ENCODE measurements at places on chromosomes 12 and 14.

GRCh38 chr14:100325231-100325632, 2.1 kb downstream of the SLC25A47 start:
- no peak for DNase-seq

DNA sequence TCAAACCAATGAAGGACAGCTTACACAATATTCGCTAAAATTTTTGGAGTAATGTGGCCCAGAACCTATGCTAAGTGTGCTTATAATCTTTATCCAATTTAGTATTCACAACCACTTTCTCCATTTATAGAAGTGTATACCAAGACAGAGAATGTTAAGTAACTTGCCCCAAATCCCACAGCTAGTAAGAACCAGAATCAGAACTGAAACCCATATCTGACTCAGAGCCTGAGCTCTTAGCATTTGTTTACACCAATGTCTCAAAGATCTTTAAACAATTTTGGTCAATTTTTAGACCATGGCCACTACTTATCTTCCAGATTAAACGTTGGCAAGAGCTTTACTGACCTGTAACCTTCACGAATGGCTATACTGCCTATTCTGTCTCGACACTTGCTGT, 53.0 kb downstream of the PAPLN start:
- DNase-seq = no peak

DNA sequence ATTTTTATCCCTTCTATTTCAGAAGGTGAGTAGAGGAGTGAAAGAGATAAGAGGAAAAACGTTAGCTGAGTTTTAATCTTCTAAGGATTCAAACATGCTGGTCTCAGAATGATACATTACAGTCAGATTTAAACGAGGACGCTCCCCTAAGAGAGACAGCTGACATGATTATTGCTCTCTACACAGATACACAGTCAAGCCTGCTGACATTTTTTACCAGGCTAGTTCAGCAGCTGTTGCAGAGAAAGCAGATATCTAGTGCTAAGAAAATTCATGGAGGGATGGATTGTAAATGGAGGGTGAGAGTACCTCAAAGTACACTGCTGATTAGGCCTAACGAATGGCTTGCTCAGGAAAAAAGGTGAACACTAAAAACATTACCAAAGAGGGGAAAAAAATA, 31.9 kb upstream of the SOS2 start:
- no peak for DNase-seq

DNA sequence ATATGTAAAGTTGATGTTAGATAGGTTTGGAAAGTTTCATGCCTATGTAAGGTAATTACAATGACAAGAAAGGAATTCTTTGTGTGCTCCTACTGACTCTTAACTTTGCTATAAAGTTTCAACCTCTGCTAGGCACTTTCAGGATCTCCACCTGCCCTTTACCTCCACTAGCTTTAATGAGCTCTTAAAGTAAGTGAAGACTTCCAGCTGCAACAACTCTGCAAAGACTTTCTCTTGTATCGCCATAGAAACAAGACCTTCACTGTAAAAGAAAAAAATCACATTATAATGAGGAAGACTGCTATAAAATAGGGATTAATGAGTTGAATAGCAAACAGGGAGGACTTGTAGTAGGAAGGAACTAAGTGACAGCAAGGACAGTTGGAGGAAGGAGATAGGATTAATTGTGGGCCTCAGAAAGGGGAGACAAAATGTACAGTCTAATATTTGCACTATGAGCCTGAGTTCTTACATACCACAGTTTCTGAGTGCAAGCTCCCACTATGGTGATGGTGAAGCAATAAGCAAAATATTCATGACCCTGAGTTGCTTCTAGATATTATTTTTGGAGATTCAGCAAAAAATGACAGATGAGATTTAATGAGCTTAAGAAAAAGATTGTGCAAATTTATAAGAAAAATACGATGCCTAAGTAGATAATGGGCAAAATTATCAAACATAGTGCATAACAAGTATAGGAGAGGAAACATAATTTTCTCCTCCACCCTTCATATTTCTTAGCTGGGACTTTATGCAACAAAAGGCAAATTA, 66.7 kb downstream of the DHRS2 start:
- DNase-seq = no peak

- DNase-seq = no peak
Measured at GRCh38 chr14:99593971-99594841, 9.8 kb downstream of the CCDC85C start.

DNA sequence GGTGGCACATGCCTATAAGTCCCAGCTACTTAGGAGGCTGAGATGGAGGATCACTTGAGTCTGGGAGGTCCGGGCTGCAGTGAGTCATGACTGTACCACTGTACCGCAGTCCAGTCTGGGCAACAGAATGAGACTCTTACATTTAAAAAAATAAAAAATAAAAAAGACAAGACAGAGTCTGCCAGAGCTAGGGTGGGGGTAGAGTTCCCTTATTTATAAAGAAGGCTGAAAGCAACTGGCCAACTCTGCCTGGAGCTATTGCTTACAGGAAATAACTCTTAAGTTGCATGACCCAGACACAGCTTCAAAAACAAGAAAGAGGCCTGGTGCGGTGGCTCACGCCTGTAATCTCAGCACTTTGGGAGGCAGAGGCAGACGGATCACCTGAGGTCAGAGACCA, 31.5 kb downstream of the NUMB start:
- DNase-seq = no peak

DNA sequence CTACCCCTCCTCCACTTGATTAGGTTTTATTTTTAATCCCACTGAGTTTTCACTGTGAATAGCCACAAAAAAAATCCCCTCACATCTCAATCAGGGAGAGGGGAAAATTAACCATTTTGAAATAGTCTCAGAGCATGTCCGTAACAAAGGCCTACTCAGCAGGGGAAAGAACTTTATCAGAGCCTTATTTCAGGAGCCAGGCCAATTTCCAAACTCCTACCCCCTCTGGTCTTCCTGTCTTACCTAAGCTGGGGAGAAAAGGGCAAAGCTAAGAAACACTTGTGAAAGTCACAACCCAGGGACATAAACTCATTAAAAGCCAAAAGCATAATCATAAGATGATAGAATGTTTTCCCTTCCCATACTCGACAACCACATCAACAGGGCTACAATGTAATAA, 260.3 kb upstream of the DIO3 start:
- DNase-seq = no peak

GRCh38 chr12:57539134-57539768, 7.7 kb downstream of the DCTN2 start:
- no peak for DNase-seq

- no peak for DNase-seq
Measured at GRCh38 chr12:79121486-79121885, 256.9 kb downstream of the SYT1 start.

GRCh38 chr12:64082116-64082515, 140.0 kb downstream of the KICS2 start:
- DNase-seq = no peak

DNA sequence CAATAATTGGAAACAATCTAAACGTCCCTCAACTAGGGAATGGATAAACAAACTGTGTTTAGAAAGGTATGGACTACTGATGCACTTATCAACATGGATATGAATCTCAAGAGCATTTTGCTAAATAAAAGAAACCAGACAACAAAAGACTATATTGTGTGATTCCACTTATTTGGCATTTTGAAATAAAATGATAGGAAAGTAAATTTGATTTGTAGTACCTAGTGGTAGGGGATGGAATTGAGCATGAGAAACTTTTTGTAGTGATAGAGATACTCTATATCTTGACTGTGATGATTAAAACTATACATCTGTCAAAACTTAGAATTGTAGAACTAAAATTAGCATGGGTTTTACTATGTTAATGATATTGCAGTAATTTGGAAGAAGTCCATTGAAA, 87.1 kb downstream of the ARID2 start:
- no peak for DNase-seq

GRCh38 chr12:4059898-4060568, 186.8 kb upstream of the PARP11 start:
- no peak for DNase-seq

- no peak for DNase-seq
Measured at GRCh38 chr12:101116911-101117310, 93.1 kb downstream of the SLC5A8 start.

DNA sequence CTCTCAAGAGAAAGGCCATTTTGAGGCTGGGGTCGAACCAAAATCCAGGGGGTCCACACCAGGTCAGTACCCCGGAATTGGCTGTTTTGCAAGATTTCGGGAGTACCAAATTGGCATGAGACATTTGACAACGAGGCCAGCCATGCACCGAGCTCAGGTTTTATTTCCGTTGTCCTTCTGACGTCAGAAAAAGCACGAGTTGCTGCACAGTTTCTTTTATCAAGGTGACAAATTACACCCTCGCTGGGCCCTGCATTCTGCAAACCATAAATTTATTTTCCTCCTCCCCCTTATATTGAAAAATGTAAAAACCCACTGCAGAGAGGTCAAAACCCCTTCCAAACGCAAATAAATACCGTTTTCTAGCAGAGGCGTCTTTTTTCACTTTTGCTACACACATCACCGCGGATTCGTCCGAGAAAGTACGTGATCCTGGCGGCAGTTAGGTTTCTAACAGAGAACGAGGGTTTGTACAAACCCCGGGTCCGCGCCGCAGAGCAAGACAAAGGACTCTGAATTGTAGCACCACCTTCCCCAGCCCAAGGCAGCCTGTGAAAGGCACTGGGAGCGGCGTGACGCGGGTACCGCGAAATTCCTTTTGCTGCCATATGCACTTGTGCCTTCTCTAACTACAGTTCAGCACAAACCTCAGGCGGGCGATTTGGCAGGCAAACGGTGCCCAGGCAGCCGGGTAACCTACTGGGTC, 1.8 kb downstream of the SLC38A1 start:
- DNase-seq = peak; percentile 62

GRCh38 chr12:23758608-23759007, 190.9 kb downstream of the SOX5 start:
- no peak for DNase-seq

DNA sequence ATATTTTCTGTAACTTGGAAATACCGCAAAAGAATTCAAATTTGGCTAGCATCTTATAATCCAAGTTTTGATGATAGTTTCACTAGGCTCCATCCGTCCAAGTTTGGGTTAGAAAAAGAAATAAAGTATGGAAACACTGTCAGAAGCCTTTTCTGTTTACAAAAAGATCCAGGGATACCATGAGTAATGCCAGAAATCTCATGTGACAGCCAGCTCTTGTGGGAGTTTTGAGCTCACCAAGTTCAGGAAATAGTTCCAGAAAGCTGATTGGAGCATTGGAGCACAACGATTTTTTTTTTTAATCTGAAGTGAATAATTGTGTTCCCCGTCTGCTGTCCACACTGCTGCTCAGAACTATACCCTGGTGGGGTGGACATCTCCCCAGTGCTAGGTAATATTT, 229.7 kb upstream of the NPAS3 start:
- DNase-seq = no peak

DNA sequence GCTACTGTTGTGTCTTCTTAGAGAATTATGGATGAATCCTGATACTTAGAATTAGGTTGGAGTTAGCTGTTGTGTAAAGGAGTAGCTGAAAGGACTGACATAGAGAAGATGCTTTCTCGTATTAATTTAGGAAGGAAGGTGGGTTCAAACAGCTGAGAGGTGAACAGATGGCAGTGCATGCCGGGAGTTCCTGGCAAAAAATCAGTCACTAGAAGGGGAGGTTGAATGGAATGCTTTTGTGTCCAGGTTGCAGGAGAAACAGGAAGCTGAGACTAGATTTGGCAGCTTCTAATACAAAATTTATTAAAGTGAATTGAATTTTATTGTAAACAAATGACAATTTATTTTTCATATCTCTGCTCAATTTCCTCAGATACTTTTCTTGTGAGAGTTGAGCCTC, 70.8 kb downstream of the BTG1 start:
- DNase-seq = no peak

DNA sequence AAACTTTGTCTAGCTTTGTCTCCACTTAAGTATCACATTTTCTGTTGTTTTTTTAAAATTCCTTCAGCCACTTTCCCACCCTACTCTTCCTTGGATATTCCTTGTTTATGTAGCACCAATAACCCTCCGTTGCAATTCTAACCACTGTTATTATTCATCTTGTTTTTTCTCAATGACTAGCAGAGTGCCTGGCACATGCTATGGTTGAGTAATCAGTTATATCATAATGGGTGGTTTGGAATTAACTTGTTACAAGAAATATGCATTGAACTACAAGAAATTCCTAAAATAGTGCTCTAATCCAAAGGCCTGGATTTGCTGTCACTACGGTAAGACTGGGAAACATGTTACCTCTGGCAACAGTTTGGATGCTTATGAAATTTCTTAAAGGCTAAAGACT, 756.6 kb downstream of the NOVA1 start:
- no peak for DNase-seq

DNA sequence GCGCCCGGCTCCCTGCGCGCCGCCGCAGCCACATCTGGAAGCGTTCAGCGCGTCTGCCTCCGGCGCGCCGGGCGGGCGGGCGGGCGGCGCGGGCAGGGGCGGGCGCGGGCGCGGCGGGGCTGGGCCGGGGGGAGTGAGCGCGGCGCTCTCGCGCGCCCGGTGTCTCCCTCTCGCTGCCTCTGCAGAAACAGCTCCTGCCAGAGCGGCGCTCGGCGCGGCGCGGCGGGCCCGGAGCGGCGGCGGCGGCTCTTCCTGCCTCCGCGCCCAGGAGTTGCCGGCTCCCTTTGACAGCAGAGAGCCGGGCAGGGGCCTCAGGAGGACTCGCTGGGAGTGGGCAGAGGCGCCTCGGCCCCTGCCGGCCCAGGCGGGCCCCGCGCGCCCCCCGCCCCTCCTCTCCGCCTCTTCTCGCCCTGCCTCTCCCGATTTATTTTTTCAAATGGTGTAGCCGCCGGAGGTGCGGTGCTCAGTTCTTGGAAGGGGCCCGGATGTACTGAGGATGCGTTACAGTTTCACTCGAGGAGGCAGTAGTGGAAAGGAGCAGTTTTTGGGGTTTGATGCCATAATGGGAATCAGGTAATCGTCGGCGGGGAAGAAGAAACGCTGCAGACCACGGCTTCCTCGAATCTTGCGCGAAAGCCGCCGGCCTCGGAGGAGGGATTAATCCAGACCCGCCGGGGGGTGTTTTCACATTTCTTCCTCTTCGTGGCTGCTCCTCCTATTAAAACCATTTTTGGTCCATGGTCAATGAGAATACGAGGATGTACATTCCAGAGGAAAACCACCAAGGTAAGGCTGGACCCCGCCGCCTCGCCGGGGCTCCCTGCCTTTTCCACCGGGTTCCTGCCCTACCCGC, at the start of gene CACNA1C:
Gene CACNA1C (plus strand): TSS at position 162 of the 853 bp plus-strand sequence. CDS start 576 bp downstream, at position 738.
- DNase-seq = peak; percentile 34
